ENCODE measurements at places on chromosomes 4 and X.

GRCh38 chr4:83080561-83080960, 34.0 kb downstream of the PLAC8 start:
- DNase-seq = no peak

DNA sequence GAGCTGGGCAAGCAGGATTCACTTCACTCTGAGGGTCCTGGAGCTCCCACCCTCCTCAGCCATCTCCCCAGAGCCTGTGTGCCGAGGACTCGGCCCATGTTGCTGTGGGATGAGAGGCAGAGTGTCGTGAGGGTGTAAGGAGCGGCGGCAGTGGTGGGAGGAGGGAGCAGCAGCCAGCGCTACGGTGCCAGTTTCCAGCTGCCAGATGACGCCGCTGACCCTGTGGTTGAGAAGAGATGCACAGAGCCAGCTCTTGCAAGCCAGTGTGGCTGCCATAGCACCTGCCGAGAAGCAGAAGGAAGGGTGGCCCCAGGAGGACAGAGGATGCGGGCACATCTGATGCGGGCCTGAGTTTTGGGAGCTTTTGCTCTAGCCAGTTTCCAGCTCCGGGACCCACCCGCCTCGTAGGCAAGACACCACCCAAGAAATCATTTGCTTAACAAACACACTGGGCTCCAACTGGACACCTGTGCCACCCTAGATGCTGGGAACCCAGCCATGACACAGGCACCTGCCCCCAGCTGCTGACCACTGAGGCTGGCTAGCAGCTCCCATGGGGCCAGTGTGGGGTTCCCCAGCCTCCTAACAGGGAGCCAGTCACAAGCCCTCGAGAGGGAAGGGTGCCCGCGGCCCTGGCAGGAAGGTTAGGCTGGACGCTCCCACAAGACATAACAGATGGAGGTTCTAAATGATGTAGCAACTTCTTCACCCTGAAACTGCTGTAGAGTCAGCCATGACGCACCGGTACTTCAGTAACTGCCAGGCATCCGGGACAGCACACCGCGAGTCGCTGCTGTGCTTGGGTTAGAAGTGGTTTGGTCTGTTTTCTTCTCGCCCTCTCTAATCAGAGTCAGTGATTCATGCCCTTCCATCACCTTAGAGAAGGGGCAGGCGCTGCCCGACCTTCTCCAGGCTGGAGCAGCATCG, 8.9 kb downstream of the MSANTD1 start:
- no peak for DNase-seq

DNA sequence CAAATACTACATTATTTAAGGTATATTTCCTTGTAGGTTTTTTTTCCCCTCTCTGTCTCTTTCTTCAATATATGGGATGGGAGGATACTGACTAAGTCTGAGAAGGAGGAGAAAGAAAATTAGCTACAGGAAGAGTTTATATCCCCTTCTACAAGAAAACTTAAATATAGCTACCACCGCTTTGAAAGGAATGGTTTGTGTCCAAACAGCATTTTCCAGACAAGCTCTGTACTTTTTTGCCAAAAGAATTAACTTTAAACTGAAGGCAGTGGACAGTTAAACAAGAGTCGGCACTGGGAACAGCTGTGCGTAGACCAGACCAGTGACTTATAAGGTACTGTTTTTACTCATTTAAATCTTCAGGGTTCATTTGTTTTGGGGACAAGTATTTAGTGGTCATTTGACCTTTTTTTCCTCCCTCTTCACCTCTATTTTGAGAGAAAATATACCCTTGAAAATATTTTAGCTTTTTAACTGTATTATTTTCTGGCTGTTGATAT, 303.7 kb downstream of the ARHGAP24 start:
- no peak for DNase-seq

DNA sequence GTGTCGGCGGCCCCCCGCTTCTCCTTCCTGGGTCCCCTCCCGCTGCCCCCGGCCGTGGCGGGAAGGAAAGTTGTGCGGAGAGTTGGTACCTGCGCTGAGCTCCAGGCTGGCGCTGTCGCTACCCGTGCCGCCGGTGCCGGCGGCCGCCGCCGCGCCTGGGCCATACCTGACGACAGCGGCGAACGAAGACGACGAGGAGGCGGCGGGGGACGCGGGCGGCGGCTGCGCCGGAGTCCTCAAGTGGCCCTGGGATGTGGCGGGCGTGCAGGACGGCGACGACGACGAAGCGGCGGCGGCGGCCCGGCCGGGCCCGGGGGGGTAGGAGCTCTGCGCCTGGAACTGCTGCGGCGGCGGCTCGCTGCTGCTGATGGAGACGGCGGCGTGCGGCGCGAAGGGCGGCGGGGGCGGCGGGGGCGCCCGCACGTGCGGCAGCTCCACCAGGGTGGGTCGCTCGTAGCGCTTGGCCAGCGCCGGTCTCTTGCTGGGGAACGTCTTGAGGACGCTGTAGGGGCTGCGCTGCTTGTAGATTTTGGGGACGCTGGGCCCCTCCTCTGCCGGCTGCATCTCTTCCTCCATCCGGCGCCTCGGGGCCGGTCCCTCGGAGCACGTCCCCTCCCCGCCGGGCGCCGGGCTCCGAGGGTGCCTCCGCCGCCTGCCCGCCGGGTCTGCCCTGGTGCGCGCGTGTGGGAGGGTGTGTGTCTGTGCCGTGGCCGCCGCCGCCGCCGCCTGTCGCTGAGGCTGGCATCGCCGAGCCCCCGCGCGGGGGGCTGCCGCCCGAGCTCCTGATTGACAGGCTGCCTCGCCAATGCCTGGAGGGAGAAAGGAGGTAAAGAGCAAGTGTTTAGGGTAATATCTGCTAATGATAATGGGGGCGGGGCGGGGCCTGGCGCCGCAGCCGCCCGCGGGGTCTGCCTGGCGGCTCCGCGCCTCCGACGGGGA, 618 bp downstream of the BEND4 start:
- DNase-seq = no peak

GRCh38 chr4:6230502-6230785, 30.1 kb upstream of the JAKMIP1 start:
- no peak for DNase-seq

DNA sequence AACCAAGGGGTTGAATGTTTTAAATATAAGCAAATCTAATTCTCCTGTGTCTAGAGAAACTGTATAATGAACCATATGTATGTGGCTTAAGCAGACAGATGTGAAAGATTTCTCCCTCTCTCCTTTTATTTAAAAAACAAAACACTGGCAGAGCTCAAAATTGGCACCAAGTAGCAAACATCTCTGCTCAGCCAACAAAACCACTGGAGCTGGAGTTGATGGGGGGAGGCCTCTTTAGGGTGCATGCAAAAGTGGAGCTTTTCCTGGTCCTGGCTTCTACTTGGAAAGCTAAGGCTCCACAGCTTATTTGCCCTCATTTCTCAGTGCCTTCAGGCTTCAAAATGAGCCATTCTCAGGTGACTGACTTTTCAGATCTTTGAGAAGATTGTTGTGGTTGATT, 95.6 kb downstream of the REPS2 start:
- no peak for DNase-seq

DNA sequence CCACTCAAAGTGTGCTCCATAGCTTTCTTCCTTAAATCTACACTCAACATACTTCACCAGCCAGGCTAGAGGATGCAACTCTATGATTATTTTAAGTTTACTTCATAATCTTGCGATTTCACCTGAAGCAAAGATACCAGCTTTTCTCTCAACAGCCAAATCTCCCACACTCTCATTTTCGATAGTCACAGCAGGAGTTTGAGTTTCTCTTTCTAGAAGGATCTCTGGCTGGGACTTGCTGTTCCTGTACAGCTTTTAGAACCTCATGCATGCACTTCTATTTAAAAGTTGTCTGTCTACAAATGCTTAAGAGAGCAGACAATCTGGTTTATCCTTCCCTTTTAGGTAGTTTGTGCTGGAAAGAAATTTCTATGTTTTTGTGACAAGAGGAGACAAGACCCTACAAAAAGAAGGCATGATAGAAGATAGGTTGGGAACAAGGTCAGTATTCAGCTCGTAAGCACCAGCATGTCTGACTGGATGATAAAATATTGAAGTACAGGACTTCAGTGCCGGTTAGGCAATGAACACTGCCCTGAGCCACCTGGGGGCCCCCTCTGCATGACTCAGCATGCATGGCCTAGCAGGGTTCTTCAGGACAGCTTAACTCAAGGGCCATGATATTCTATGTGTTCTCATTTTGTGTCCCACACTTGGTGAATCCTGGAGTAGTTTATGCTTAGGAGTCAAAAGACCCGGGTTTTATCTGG, 65.6 kb downstream of the ATXN3L start:
- DNase-seq = no peak

DNA sequence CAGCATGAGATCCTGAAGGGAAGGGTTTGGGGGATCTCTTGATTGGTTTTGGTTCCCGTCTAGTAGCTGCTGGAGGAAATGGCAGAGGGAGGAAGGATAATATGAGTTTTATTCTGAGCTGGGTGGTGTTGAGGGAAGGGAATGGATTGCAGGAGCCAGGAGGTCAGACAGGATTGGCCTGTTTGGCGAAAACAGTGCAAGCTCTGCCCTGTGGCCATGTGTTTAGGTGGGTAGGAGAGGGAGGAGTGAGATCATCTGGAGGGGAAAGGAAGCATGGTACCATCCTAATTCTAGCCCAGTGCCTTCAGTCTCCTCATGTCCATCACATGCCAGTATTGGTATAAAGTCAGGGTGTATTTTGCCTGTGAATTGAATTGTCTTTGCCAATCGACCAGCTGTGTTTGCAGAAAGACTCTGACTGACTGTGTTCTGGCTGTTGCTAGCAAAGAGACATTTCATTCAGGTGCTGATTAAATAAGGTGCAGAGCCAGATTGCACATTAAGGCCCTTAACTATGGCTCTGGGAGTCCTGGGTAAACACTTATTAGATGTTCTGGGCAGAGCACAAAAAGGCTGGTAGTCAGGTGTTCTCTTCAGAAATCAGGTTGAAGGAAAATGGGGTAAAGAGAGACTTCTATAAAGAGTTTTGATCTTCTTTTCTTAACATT, 10.0 kb downstream of the TMEM164 start:
- DNase-seq = no peak
